ENCODE measurements at places on chromosomes 2 and 18.

DNA sequence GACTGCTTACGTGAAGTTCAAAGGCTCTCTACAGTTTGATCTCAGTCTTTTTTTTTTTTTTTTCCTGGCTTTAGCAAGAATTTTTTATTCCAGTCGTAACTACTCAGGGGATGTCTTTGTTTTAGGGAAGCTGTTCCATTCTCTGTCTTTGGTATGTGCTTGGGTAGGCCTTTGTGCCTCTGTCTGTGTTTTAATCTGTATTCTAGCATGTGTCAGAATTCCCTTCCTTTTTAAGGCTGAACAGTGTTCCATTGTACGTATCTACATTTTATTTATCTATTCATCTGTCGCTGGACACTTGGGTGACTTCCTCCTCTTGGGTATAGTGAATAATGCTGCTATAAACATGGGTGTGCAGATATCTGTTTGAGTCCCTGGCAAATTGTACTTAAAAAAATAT, 42.6 kb downstream of the MYO1B start:
- no peak for DNase-seq

DNA sequence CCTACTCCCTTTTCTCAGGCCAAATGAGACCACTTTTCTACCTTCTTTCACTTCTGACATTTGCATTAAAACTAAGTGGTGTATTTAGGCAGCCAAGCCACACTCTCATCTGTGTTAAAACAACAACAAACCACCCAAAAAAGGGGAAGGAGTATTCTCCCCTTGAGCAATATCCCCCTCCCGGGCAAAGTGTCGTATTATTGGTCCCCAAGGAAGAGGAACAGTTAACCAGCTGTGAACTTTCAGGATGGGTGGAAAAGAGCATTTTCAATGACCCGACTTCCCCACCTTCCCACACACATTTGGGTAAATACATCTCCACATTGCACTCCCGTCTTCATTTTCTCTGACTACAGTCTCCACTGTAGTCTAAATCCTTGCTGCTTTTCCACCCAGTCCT, 44.3 kb downstream of the FEZ2 start:
- DNase-seq, result no peak

DNA sequence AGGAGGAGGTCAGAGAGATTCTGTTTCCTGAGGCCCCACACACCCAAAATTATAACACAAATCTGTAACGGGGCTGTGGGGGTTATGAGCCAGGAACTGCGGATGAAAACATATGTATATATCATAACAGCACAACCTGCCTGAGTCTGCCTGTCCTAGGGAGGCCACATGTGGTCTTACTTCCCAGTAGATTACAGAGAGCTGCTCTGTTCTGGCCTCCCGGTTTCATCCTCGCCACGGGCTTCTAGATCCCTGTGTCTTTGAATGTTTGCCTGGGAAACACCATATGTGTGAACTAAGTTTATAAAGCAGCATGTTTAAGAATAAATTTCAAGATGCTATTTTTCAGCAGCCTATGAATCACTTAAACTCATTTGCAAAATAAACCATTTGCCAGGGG, 124.0 kb downstream of the TMEM200C start:
- DNase-seq, result no peak

- no peak for DNase-seq
Measured at GRCh38 chr18:52160636-52161035, 179.4 kb upstream of the DCC start.

DNA sequence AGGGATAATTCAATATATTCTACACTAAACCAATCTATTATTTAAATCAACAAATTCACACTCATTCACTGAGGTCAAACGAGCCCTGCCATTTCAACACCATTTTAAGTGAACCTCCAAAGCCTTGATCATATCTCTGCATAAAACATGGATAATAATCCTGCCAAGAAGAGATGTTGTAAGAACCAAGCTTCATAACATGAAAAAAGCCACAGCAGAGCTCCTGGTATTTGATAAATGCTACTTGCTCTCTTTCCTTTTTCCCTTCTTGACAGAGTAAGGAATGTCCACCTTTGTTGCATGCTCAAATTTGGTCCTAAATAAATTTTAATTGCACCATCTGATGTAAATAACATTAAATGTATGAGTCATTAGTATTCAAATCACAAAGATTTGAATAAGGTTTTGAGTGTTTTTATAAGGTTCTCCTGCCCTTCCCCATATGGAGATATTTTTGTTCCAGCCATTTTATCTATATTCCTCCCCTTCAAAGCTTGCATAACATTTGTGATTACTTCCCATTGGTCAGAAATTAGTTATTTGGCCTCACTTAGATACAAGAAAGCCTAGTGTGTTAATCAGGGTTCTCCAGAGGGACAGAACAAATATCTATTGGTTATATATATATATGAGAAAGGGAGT, 318.8 kb downstream of the RND3 start:
- no peak for DNase-seq

- no peak for DNase-seq
Measured at GRCh38 chr2:57884281-57884680, 162.3 kb upstream of the VRK2 start.

DNA sequence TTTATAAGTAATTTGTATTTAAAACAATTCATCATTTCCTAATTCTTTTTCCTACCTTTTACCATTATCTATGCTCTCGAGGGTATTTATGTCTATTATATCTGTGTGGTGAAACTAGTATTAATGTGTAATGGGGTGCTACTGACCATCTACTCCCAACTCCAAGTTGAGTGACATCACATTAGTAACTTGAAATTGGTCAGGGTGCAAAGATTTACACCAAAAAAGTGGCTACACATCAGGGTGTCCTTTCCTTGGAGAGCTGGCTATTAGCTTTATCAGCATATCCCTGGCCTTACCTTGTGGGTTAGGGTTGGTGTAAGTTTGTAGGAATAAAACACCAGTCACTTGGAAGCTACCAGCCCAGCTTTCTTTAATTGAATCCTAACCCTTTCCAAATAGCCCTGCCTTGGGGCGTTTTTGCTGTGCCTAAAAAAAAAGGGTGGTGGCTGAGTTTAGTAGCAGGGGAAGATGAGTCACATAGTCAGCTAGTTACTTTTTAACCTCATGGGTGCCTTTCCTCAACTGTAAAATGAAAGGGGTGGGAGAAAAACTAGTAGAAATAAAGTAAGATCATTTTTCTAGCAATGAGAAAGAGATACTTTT, 14.0 kb downstream of the ANXA4 start:
- DNase-seq, result no peak

- DNase-seq, result no peak
Measured at GRCh38 chr2:215870088-215870490, 143.3 kb downstream of the MREG start.

DNA sequence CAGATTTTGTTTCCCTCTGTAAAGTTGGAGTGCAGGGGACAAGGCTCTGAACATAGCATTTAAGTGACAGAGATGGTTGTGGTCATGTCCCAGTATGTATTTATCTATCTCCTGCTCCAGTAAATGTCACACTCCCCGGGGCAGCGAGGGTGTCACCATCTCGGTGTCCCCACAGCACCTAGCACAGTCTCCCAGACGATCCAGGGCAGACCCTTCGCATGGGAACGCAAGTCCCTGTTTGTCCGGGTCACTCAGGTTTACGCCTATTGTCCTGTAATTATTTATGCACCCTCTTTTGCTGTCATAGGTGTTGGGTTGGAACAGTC, 12.6 kb upstream of the NTSR2 start:
- no peak for DNase-seq

- no peak for DNase-seq
Measured at GRCh38 chr2:193446967-193447366, 1252.2 kb upstream of the TMEFF2 start.

DNA sequence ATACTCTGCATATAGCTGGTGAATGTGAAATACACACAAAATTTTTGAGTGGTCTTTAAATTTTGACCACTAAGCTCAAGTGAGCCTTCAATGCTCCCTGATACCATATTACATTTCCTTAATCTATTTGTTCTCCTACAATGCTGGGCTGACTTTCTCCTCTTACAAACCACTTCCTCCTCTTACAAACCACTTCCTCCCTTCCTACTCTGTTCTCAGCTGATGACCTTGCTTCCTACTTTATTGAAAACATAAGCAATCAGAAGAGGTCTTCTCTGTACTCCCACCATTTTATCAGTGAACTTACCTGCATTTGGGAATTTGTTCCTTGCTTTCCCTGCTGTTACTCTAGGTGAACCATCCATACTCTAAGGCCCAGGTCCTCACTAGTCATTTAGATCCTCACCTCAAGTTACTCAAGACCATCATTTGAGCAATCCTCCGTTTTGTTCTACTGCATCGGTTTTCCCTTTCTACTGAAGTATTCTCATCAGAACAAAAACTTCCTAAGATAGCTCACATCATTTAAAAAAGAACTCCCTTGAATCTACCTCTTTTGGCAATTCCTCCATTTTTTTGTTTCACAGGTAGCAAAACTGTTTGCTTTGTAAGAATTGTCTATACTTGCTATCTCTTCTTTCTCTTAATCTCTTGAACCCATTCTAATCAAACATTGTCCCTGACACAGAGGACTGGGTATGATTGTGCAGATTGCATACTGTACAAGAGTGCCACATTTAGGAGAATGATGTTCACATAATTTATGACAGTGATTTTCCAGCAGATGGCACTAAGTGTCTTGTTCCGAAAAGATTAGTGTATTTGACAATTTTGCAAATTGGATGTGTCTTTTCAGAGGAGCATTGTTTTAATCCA, 96.5 kb downstream of the EPB41L5 start:
- DNase-seq, result no peak

- no peak for DNase-seq
Measured at GRCh38 chr2:170454471-170455372, 260.4 kb upstream of the SP5 start.

DNA sequence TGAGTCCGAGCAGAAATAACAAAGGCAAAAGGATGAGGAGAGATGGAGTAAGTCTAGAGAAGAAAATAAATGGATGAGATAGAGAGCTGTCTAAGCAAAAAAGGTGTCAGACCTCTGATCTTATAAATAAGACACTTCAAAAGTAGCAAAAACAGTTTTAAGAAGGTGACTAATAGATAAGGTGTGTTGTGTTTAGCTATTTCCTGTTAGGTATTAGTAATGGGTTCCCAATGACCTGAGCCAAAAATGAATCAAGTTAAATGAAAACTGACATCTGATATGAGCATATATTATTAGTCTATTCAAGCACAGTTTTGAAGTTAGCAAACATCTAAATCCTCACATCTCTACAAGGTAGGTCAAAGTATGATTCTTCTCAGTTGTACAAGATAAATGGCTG, 10.6 kb downstream of the SUPT7L start:
- DNase-seq, result no peak

DNA sequence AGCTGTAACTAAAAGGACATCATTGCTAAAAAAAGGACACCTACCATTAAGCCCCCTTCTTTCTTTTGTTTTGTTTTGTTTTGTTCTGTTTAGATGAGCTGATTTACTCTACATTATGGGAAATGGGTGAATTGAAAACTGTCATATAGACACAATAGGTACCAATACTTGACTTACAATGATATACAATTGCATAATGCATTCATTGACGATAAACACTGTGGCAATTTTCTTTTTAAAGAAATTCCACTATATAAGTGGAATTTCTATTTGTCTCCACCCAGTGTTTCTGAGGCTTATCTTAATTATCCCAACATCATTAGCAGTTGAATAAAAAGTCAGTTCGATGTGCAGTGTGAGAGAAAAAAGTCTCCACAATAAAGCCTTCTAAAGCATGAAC, 282.1 kb downstream of the BCL2 start:
- DNase-seq, result no peak

DNA sequence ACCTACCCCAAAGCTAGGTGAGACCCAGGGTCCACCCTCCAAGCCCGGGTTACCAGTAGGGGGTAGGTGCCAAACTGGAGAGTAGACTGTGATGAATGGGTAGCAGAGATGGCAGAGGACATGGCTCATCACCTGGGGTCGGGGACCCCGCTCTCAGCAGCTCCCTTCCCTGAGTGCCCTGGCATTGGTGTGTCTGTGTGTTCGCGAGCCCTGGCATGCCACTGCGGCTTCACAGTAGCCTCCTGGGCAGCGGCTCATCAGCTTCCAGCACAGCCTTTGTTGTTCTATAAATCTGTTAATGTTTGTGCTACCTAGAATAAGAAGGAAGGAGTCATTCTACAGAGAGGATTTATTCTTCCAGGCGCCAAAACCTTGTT, 62.6 kb upstream of the ALPP start:
- DNase-seq, result no peak

GRCh38 chr2:149169656-149170055, 131.2 kb downstream of the LYPD6B start:
- DNase-seq, result no peak

DNA sequence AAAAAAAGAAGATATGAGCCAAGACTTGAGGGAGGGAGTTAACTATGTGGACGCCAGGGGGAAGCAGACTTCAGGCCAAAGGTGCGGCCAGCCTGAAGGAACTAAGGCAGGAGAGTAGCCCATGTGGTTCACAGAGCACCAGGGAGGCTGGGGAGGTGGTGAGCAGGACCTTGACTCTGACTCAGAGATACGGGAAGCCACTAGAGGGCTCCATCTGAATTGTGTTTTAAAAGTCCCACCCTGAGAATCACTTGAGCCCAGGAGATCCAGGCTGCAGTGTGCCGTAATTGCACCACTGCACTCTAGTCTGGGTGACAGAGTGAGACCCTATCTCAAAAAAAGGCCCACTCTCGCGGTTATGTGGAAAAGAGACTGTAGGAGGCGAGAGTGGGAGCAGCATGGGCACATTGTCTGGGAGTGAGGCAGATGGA, 12.3 kb downstream of the CEP192 start:
- no peak for DNase-seq

DNA sequence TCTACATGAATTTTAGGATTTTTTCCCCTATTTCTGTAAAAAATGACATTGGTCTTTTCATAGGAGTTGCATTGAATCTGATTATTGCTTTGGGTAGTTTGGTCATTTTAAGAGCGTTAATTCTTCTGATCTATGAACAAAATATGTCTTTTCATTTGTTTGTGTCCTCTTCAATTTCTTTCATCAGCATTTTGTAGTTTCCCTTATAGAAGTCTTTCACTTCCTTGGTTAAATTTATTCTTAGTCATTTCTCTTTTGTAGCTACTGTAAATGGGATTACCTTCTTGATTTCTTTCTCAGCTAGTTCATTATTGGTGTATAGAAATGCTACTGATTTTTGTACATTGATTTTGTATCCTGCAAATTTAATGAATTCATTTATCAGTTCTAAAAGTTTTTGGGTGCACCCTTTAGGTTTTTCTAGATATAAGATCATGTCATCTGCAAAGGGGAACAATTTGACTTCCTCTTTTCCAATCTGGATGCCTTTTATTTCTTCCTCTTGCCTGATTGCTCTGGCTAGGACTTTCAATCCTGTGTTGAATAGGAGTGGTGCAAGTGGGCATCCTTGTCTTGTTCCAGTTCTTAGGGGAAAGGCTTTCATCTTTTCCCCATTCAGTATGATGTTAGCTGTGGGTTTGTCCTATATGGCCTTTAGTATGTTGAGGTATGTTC, 36.6 kb upstream of the AAK1 start:
- no peak for DNase-seq
